Mesenteric fat pad (tissue), 1 donor: ENCODE measurements at places on chromosomes 7 and 10. TPM values are rescaled to one million over a fixed set of nuclear protein-coding genes. Genes with fewer than 3 reads are reported as not detected.

Gene PBLD
- 9.2 TPM for total RNA-seq

Gene TRIM74
- total RNA-seq = 0.61 TPM

Gene HOXA3
- total RNA-seq = 5.8 TPM

Gene ENTPD1
- total RNA-seq = 25.4 TPM

Gene PANK1
- 2.6 TPM for total RNA-seq

Gene KCNH2
- 0.32 TPM for total RNA-seq

GRCh38 chr7:132932296-132933071 is 149.4 kb downstream of the CHCHD3 start:
- no peak for DNase-seq

DNA sequence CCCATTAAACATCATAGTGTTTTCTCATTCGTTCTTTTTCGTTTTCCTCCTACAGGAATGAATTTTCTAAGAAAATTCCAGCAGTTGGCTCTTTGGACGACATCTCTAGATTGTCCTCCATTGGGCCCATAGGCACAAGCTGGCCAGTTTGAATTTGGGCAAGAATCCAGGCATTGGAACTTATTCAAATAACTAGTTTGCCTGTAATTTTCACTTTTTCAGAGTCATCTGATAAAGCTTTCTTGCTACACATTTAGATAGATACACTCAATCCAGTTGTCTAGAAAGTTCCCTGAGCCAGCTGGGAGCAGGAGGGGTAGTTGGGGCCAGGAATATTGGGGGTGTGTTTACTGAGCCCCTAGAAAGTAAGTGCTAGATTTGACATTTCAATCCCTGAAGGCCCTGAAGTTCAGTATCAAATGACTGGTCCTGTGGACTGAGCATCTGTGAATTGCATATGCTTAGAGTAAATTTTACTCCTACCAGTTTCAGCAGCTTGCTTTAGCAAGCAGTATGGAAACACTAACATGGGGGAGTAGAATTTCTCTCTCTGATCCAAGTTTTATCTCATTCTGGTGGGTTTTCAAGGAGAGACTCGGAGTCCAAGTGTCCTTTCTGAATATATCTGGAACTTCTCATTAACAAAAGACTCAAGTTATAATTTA is 5.2 kb downstream of the EGFR start:
- DNase-seq = no peak

DNA sequence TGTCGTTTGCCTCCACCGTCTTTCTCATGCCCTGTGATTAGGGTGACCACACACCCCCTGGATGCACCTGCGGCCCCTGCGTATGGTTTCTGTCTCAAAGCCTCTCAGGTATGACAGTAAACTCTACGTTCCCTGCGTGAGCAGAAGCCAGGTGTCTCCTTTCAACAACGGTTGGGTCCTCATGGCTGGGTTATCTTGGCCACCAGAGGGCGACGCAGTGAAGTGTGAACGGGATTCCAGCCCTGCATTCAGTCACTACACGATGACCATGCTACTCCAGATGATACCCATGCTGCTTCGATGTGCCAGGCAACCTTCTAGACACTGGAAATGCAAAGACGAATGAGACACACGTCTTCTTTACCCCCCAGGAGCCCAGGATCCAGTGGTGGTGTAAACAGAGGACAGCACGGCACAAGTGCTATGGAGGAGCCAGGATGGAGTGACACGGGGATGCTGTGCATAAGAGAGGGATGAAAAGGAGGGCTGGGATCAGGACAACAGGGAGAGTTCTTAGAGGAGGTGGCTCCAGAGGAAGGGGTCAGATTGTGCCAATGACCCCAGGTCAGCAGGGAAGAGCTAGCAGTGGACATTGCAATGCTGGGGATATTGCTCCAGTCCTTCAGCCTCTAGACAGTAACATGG is 228.1 kb upstream of the PFKP start:
- no peak for DNase-seq

DNA sequence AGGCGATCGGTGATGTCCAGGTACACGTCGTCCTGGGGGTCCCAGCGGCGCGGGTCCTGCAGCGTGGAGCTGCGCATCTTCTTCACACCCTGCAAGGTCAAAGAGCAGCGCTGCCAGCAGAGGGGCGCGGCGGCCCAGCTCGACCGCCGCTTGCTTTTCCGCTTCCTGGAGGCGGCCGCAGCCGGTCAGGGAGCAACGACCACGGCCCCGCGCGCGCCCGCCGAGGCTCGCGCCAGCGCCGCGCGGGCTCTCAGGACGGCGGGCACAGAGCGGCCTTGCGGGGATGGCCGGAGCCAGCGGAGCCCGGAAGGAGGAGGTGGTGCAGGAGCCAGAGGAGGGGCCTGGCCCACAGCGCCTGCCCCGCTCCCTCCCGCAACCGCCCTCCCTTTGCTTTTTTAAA is 76.4 kb upstream of the CDC14C start:
- DNase-seq = no peak

DNA sequence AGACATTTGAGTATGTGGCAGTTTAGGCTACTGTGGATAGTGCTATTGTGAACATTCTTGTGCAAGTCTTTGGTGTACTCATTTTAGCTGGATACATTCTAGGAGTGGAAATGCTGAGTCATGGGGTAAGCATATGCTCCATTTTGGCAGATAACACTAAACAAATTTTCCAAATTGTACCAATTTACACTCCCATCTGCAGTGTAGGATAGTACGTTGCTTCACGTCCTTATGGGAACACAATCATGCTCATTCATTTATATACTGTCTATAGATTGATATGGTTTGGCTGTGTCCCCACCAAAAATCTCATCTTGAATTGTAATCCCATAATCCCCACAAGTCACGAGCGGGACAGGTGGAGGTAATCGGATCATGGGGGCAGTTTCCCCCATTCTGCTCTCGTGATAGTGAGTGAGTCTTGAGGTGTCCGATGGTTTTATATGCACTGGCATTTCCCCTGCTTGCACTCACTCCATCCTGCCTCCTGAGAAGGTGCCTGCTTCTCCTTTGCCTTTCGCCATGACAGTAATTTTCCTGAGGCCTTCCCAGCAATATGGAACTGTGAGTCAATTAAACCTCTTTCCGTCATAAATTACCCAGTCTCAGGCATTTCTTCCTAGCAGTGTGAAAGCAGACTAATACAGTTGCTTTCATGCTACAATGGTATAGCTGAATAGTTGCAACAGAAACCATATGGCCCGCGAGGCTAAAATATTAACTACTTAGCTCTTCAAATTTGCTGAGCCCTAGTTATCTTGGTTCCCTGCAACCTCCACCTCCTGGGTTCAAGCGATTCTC is 25.6 kb downstream of the RNF216 start:
- DNase-seq = no peak

DNA sequence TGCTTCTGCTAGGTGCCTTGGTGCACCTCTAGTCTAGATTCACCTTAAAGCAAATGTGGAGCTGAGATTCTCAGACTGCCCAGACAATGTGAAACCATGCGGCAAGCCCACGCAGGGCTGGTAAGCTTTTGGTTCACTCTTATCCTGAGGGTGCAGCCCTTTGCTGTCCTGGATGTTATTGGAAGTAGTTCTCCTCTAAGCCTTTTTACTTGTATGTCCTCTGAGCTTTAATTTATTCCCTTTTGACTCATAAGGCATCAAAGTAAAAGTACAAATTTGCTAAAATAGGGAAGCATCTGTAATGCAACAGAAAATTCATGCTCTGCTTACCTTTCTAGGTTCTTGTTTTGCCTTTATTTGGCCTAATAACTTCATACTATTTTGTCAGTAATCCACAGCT is 186.8 kb downstream of the MACC1 start:
- no peak for DNase-seq
